ENCODE measurements at places on chromosomes 4 and X.

- no peak for DNase-seq
Observed at GRCh38 chrX:68652326-68653170, 5.1 kb downstream of the STARD8 start.

GRCh38 chr4:158458271-158458895, 63.3 kb upstream of the RXFP1 start:
- no peak for DNase-seq

DNA sequence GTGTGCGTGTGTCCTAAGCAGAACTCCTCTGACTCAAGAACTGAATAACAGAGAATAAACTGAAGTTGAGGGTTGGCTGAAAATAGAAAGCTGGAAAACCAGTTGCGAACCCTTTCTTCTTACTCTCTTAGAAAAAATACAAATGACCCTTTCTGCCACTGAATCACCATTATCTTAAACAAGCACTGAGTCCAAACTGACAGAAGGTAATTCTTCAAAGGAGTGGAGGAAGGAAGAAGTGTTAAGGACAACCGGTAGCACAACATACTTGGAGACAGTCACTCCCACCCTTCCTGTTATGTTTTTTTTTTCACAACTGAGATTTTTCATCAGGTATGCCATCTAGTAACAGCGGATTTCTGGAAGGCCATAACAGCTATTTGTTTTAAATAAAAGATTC, 38.1 kb downstream of the HELQ start:
- DNase-seq = no peak

DNA sequence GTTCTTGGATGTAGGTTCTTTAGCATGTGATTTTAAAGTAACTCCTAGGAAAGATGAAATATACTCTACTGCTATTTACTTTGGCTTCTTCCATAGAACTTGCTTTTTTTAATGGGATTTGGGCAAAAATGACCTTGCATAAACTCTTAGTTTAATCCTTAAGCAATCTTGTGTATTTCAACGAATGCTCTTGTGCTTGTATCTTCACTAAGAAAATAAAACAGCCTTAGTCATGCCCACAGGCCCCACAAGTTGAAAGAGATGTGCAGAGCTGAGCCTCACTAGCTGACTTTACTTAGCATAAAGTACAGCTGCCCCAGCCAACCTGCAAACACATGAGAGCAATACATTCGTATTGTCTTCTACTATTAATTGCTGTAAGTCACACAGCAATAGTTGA, 1609.2 kb downstream of the STIM2 start:
- DNase-seq = no peak

GRCh38 chrX:112865464-112866025, 24.9 kb upstream of the AMOT start:
- no peak for DNase-seq

DNA sequence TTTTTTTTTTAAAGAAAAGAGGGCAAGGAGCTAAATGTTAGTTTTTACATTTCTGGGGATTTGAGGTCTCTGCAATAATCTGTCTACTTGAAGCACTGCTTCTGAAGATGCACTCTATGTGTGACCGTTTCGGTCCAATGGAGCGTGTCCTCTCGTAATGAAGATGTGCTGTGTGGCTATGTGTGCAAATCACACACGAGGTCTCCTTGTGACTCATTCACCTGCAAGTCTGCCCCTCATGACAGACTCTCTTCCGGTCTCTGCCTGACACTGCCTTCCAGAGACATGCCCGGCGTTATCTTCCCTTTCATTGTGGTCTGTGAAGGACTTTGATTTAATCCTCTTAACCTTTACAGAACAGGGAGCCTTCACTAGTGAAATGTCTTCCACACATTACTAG, 84.3 kb downstream of the TRAM1L1 start:
- no peak for DNase-seq

GRCh38 chr4:127698789-127699200, 31.4 kb upstream of the SLC25A31 start:
- DNase-seq = no peak

DNA sequence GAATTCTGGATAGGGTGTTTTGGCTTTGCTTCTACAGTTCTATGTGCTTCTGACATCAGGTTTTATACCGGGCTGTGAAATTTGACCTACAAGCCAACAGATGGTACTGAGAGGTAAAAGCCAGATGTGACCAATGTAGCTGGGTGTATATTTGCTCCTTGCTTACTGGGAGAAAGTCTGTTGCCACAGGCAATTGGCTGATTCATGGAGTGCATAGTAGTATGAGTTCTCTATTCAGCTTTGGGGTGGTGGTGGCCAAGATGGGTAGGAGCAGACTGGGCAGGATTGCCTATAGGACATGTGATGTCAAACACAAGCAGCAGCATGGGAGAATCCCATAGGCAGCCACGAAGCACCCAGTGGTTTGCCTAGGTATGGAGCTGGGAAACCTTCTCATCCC, 1827.0 kb downstream of the C4orf33 start:
- no peak for DNase-seq

- DNase-seq = no peak
Observed at GRCh38 chr4:112933790-112934189, 115.7 kb upstream of the ANK2 start.

GRCh38 chr4:81736324-81736723, 264.6 kb upstream of the RASGEF1B start:
- no peak for DNase-seq

DNA sequence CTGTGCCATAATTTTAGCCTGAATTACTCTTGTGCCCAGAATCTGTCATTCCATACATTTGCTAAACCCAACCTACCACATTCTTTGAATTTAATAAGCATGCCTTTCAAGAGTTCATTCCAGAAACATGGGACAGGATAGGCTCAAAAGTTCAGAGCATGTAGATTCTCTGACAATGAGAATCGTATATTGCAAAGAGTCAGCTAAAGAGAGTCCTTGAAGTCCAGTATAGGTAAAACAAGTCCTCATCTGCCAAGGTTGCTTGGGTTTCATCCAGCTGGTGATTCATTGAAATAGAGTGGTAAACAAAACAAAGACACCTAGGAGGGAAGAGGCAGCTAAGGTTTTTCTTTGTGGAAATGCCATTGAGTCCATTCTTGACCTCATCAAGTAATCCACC, 249.3 kb upstream of the DIPK2B start:
- DNase-seq = no peak

GRCh38 chr4:124629681-124630080, 82.9 kb downstream of the ANKRD50 start:
- no peak for DNase-seq

DNA sequence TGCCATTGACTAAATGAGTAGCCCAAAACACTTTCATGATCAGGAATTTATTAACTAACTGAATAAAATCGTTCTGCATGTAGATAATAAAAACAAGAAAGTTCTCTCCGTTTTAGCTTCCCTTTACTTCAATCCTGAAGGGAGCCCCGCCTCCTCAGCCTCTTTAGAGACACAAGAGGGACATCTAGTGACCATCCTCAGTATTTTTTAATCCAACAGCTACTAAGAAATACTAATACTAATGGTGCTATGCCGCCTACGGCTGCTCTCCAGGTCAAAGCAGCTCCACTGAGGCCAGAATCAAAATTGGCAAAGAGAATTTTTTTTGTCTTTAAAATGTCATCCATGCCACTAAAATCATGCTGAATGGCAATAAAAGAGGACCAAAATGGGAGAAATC, 3.2 kb upstream of the PCDH19 start:
- DNase-seq = peak; percentile 68

GRCh38 chrX:107576392-107576791, 51.9 kb upstream of the PRPS1 start:
- DNase-seq = no peak

DNA sequence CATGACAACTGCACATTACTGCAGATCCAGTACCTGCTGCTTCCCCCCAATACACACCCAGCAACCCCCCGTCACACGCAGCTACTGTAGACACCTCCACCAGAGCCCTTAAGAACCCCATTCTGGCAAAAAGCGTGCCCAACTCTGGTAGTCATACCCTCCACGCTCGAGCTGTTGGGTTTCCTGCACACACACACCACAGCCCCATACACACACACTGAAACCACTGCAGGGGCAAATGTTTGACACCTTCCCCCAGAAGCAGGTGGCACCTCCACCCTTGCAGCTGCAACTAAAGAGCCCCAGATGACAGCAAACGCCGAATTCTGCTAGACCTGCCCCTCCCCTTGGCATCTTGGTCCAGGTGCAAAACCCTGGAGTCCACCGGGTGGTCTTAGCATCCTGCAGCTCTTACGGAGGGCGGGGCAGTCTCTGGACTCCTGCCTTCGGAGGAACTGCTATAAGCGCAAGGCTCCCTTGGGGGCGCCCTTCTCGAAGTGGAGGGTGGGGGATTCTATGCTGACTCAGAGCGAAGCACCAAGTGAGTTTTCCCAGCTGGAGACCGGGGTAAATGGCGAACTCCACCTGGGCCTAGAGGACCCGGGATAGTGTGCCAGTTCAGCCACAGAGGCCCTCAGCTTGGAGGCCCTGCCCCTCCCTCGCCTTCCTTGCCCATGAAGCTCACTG, 1.5 kb downstream of the FRMPD3 start:
- no peak for DNase-seq

- DNase-seq = no peak
Observed at GRCh38 chr4:73005514-73005913, 64.0 kb downstream of the COX18 start.

DNA sequence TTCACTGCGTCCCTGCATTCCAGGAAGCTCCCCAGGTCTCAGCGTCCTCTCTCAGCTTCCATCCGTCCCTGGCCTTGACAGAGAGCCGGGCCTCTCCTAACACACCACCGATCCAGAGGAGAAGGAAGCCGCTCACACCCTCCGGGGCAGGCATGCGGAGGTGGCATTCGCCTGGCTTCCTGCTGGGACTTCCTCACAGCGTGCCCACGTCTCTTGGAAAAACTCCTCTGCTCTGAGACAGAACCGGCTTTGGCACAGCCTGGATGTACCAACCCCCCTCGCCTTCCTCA, 3.2 kb downstream of the CTAG2 start:
- no peak for DNase-seq

- no peak for DNase-seq
Observed at GRCh38 chr4:34534916-34535315, 1709.4 kb downstream of the ARAP2 start.

GRCh38 chrX:50614460-50614859, 143.8 kb upstream of the DGKK start:
- no peak for DNase-seq

DNA sequence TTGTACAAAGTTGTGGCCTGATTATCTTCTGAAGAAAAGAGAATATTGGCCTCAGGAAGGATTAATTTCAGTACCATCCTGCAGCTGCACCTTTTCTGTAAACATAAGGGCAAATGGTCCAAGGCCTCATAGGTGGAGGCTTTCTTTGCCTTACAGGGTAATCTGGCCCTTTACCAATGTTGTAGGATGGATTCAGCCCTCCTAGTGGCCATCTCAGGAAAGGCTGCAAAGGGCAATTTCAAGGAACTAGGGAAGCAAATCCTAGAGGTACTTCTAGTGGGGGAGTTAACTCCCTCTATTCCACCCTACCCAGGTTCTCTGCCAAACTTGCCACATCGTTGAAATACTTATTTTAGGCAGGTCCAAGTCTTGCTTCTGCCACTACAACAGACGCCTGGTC, 57.6 kb downstream of the UGT2B11 start:
- no peak for DNase-seq

DNA sequence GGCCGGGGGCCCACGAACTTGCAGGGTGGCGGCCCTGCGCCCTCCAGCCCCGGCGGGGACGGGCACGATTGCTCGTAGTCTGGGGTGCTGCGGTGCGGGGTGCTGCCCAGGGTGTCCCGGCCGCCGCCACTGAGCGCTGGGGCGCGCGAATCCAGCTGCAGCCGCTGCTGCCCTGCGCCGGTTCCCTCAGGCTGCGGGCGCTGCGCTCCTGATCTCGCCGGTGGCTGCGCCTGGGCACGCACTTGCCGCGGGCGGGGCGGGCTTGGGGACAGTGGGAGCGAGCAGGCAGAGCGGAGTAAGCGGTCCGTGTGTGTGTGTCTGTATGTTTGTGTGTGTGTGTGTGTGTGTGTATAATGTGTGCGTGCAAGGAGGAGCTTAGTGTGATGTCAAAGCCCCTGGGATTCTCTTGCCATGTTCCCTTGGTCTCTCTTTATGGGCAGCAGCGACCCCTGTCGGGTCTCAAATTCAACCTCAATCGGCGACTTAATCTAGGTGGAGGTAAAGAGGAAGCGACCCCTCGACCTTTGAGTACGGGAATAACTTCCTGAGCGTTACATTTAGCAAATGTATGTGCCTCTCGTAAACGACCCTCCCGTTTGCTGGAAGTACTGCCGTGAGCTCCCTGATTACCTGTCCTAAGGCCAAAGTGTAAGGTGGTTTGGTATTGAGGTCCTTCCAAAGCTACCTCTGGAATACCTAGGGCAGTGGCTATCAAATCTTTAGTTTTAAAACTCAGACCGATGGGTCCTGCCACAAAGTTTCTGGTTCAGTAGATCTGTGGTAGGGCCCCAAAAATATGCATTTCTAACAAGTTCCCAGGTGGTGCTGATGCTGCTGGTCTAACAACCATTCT, at the start of gene RNF150:
Gene RNF150, minus strand, starts transcription at position 324 of the 853 bp plus-strand sequence.
- peak; percentile 73 for DNase-seq

- no peak for DNase-seq
Observed at GRCh38 chr4:85577307-85577706, 102.4 kb downstream of the ARHGAP24 start.

- no peak for DNase-seq
Observed at GRCh38 chr4:153204247-153204671, at the start of gene TRIM2. Gene TRIM2 (plus strand): TSS chr4:153204443. CDS start chr4:153204531, 88 bp downstream.

- DNase-seq = no peak
Observed at GRCh38 chr4:39814403-39815185, 116.7 kb downstream of the UBE2K start.

GRCh38 chr4:143489106-143489505, 24.4 kb upstream of the SMARCA5 start:
- no peak for DNase-seq

DNA sequence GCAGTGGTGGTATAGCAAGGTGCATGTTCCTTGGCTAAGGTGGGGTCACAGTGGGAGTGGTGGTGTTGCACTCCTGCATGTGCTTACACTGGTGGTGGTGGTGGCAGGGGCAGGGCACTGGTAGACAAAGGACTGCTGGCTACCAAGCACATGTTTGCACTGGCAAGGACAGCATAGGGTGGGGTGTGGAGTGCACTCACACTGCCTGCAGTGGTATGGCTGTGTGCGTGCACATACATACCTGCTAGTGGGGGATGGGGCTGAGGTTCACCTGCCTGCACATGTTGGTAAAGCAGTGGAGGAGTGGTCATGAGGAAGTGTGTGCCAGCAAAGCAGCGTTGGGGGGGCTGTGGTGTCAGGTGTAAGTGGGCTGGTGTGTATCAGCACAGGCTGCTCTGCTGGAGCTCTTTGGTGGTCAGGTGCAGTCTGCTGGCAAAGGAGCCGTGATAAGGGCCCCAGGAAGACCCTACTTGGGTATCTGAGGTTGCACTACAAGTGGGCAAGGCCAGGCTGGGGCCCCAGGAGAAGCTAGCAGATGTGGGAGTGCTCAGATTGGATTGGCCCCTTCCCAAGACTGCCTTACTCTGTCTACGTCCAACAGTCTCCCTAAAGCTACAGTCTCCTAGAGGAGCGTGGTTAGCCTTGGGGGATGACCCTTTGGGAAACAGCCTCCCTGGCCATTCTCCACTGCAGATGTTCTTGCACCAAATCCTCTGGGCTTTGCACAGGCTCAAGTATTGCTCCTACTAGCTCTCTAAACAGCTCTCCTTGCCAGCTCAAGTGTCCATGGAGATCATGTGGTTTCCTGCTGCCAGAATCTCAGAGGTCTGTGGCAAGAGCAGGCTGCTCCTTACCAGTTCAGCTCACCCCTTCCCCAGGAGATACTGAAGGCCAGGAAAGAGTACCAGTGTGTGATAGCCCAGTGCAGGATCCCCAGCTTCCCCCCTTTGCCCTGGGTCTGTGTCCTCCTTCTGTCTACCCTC, 486.3 kb upstream of the PABPC4L start:
- DNase-seq = no peak

Data from MM.1S (cell line).